Calu3 (cell line): ENCODE measurements at places on chromosomes 16 and 17.

DNA sequence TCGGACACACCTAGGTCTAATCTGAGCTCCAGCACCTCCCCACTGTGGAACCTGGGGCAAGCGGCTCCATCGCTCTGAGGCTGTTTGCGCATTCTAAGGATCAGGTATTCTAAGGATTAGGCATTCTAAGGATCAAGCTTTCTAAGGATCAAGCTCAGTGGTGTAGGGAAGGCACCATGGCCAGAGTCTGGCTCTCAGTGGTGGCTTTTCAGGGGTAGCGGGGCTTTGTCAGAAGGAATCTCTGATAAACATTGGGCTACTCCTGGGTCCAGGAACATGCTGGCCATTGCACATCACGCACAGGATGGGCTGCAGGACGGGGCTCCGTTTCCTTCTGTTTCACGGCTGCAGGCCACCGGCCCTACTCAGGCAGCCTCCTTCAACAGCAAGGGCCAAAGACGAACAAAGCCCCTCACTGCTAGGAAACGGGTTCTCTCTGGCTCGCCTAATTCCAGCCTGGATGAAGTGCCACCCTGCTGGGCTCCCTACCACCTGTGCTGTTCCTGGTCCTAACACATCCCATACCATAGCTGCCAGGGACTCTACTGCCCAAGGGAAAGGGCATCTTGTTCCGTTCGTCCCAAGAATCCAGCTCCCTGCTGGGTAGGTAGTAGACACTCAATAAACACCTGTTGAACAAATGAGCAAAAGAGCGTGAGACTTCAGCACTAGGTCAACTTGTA, 5.5 kb downstream of the C1QTNF1 start:
- DNase-seq: no peak

- no peak for DNase-seq
Observed at GRCh38 chr17:47223007-47223406, 13.9 kb downstream of the MYL4 start.

GRCh38 chr17:66123163-66123562, 68.8 kb downstream of the CEP112 start:
- no peak for DNase-seq

DNA sequence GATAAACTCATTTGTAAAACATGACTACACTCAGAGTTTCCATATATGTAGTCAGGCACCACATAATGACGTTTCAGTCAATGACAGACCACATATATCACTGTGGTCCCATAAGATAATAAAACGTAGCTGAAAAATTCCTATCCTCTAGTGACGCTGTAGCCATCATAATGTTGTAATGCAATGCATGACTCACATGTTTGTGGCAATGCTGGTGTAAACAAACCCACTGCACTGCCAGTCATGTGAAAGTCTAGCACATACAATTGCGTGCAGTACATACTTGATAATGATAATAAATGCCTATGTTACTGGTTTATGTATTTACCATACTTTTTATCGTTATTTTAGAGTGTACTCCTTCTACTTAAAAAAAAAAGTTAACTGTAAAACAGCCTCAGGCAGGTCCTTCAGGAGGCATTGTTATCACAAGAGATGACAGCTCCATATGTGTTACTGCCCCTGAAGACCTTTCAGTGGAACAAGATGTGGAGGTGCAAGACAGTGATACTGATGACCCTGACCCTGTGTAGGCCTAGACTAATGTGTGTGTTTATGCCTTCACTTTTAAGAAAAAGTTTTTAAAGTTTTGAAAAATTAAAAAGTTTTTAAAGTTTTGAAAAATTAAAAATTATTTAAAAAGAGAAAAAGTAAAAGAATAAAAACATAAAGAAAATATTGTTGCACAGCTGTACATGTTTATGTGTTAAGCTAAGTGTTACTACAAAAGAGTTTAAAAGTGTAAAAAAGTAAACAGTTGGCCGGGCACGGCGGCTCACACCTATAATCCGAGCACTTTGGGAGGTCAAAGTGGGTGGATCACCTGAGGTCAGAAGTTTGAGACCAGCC, 9.0 kb downstream of the STAT5B start:
- DNase-seq: no peak

GRCh38 chr17:32615326-32615725, 128.5 kb downstream of the CDK5R1 start:
- DNase-seq: no peak

DNA sequence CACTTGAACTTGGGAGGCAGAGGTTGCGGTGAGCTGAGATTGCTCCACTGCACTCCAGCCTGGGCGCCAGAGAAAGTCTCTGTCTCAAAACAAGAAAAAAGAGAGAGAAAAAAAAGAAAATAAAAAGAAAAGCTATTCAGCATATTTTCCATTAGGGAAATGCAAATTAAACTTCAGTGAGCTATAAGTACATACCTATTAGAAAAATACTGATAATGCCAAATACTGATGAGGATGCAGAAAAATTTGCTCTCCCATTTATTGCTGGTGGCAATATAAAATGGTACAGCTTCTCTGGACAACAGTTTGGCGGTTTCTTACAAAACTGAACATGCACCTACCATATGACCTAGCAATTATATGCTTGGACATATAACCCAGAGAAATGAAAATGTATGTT, 9.8 kb downstream of the KRT10 start:
- DNase-seq: no peak

DNA sequence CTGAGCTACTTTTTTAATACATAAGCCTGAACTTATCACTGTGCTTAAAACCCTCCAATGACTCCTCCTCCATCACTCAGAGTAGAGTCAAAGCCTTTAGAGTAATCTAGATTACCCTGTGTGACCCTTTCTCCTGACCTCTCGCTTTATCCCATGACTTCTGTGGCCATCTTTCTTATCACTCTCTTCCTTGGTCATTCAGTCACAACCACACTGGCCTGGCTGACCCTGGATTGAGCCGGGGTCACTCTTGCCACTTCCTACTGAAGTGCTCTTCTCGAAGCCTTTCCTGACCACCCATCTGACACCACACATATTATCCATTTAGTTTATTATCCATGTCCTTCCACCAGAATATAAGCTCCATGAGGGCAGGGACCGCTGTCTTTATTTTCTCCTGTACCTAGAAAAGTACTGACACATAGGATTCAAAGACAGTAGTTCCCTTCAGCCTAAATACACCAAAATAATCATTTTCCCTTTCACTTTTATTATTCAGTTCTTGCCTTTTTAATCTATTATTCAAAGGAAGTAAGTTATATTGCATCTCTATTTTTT, 28.0 kb upstream of the ABCA9 start:
- DNase-seq: no peak

- no peak for DNase-seq
Observed at GRCh38 chr17:72370819-72371218, 250.0 kb downstream of the SOX9 start.

DNA sequence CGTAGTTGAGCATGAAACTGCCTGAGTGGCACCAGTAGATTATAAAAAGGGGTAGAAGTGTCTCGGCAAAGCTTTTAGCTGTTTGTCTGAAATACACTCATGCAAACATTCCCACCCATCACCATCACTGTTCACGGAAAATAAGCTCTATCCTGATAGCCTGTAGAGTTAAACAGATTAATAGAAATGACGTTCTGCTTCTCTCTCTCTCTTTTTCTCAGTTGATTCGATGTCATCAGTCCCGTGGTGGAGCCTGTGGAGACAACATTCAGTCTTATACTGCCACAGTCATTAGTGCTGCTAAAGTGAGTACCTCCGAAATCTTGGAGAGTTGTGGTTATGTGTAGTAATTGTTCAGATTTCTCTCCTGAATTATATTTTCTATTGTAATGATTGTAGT, 224.7 kb downstream of the BCAS3 start:
- no peak for DNase-seq

- DNase-seq: no peak
Observed at GRCh38 chr17:16818821-16819683, 129.0 kb downstream of the CCDC144A start.

DNA sequence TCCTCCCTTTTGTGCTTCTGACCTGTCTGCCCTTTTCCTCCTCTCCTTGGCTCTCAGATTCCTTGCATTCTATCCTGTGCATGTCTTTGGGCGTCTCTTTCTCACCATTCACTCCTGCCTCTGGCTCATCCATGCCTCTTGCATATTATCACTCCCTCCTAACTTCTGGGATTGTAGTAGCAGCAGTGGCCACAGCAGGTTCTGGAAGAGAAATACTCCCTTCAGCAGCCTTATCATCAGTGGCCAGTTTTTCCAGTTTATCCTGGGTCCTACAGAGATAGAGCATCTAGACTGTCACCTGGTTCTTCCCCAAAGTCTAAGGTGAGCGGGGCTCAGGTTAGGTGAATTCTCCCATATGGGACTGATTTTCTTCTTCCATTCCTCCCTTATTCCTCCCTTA, 354.0 kb upstream of the CCL2 start:
- DNase-seq: no peak

- no peak for DNase-seq
Observed at GRCh38 chr17:8709006-8709405, 35.6 kb downstream of the CCDC42 start.

GRCh38 chr16:86597880-86598606, 19.7 kb downstream of the FOXL1 start:
- DNase-seq: no peak

DNA sequence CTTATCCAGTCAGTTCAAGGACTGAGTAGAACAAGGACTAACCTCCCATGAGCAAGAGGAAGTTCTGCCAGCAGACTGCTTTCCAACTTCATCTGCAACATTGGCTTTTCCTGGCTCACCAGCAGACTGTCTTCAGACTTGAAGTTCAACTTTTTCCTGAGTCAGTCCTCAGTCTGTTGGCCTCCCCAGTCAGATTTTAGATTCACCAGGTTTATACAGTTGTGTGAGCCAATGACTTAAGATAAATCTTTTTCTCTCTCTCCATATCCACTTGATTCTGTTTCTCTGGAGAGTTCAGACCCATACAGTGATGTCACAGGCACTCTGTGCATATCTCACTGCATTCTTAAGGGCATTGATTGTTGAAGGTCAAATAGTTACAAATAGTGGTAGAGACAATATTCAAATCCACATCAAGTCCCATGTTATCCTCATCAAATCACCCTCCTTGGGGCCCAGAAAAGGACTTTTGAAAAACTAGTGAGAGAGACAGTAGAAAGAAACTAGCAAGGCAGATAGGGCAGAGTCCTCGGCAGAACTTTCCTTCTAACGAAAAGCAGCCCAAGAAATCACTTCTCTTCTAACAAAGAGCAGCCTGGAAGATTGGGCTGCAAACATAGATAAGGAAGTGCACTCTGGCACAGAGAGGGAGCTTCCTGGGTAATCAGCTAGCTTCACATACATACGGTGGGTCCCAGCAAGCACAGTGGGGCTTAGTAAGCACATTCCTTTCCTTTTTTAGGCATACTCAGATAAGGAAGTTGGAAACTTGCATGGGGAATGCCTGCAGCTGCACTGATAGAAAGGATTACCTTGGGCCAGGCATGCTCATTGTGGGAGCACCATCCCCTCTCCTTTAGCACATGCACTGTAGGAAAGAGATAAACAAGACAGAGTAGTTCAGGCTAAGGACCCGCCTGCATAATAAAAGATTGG, 132.3 kb upstream of the FAM20A start:
- DNase-seq: peak; percentile 6

GRCh38 chr16:63896383-63897109, 1225.3 kb downstream of the CDH11 start:
- DNase-seq: no peak

DNA sequence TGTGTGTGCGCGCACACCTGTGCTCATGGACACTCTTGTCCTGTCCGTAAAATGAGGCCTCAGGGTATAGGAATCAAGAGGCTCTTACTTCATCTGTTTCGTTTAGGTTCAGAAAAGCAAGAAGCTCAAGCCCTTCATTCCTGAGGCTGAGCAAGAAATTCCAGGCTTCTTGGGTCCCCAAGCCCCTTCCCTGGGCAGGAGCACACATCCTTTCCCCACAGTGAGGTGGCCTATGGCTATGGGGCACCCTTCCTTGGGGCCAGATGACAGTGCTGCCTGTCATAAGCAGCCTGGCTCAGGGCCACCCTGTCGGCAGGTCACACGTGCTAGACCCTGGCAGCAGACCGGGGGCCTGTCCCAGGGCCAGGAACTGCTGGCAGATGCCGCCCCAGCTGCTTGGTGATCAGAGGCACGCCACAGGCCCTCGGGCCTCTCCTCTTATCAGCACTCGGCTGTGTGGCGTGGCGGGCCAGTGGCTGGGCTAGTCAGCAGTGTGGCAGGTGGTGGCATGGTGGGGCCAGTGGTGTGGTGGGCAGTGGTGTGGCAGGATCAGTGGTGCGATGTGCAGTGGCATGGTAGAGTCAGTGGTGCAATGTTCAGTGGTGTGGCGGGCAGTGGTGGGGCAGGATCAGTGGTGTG, 50.2 kb downstream of the NKD1 start:
- DNase-seq: no peak

- DNase-seq: no peak
Observed at GRCh38 chr17:71334048-71334751, 786.6 kb upstream of the SOX9 start.

DNA sequence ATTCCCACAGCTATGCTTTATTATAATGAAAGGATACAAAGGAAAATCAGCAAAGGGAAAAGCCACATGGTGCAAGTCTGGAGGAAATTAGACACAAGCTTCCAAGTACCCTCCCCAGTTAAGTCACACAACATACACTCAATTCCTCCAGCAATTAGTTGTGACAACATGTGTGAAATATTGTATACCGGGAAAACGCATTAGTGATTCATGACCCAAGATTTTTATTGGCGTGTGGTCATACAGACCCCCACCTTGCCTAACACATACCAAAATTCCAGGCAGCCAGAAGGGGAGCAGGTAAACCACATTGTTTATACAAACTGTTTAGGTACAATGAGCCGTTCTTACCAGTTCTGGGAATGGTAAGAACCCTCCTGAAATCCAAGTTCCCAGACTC, 160.6 kb downstream of the CYB561 start:
- no peak for DNase-seq

DNA sequence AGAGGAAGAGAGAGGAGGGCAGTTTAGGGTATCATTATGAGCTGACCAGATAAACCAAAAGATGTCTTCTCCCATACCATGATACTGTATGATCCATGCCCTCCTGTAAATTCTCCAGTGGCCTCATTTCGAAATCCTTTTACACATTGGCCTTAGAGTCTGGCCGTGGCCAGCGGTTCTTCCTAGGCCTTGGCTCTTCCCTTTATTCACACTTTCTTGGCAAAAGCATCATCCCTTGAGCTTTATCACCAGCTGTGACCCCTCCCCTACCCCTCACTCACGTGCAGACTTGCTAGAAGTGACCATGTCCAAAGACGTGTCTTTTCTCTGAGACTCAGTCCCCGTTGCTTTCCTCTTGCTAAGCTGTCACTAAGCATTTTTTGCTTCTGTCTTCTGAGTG, 22.8 kb downstream of the KATNIP start:
- no peak for DNase-seq

DNA sequence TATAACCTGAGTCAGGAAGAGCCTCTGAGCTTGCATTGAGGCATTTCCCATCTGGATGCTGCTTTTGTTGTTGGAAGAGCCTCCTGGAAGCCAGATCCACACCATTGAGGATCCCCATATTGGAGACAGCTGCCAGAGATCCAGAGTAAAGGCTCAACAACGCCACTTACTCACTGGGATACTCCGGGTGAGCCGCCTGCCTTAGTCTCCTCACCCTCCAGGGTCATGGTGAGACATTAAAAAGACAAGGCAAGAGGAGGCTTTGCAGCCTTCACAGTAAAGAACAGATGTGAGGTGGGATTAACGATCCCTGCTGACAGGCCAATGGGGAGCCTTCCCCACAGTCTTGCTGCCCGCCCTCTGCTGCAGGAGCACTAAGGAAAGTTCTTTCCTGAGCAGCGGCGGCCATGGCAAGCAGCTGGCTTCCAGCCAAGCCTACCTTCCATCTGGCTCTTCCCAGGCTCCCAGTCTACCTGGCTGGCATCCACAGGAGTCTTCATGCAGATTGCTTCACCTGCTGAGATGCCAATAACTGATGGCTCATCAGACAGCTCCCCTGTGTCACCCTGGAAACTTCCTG, 198.5 kb downstream of the CYLD start:
- no peak for DNase-seq
